ENCODE measurements at places on chromosomes 13 and 19.

- peak; percentile 97 for DNase-seq
These were observed 1.9 kb downstream of the SULT2B1 start for GRCh38 chr19:48553676-48554384.

DNA sequence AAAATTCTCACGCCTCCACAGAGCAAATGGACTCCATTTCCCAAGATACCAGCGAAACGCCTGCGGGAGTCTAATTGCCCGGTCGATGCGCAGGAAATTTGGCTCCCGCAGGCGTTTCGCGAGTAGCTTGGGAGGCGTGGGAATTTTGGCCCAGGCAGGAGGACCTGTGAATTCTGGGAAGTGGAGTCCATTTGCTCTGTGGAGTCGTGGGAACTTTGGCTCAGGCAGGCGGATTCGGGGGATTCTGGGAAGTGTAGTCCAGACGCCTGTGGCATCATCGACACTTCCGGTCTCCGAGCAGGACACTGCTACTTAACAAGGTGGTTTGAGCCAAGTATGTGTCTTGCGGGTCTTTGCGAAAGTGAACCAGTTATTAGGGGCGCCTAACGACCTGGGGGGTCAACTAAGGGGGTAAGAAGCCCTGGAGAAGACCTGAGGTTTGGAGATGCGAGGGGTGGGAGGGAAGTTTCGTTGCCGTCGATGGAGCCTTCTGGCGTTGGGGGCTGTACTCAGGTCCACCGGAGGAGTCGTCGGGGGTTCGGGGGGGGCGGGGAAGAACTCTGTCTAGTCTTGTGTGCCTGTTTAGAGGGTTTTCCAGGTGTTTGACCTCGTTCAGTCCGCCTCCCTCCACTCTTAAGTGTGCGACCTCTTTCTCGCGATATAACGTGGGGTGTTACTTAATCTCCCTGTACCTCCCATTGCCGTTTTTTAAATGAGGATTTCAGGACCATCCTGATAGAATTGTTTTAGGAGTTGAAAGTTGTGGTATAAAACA, at the start of gene ZNF155:
TSS of gene ZNF155 (plus strand) at position 277 of the 775 bp plus-strand sequence. CDS start 4,356 bp downstream, outside the sequence.
- DNase-seq, result peak; percentile 98

GRCh38 chr19:6590258-6590826, 608 bp downstream of the CD70 start:
- DNase-seq, result no peak

DNA sequence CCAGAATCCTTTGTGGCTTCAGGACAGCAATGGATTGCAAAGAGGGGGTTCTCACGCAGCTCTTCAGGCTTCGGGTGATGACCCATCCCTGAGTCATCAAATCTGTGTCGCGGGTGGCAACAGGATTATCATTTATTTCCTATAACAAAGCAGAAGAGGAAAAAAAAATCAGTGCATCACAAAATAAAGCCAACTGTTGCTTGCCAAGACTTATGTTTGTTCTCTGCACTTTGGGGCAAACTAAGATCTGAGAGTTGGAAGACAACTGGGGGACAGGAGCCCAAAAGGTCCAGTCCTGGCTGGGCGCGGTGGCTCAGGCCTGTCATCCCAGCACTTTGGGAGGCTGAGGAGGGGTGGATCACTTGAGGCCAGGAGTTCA, 6.4 kb downstream of the GNA15 start:
- DNase-seq, result peak; percentile 97

- DNase-seq, result no peak
These were observed 407.4 kb upstream of the ZNF507 start for GRCh38 chr19:31937983-31938382.

GRCh38 chr13:27783111-27783510, 9.2 kb upstream of the GSX1 start:
- DNase-seq, result no peak

- DNase-seq, result no peak
These were observed 2.0 kb upstream of the PEAK3 start for GRCh38 chr19:2283835-2284507.

- DNase-seq, result no peak
These were observed 37.8 kb downstream of the KLF5 start for GRCh38 chr13:73096638-73097037.

All from RPMI7951 (cell line).